CD4-positive, alpha-beta T cell treated with Interleukin-6 at 100 ng/mL for 8 hours (primary cell): ENCODE measurements at places on chromosomes 7 and 10.
A peak's percentile ranks its signal among the peaks of the same experiment; 100 is the strongest.

- no peak for DNase-seq
Observed at GRCh38 chr7:98771519-98771918, 98.3 kb downstream of the TMEM130 start.

- no peak for DNase-seq
Observed at GRCh38 chr10:127133225-127133624, 63.2 kb downstream of the INSYN2A start.

DNA sequence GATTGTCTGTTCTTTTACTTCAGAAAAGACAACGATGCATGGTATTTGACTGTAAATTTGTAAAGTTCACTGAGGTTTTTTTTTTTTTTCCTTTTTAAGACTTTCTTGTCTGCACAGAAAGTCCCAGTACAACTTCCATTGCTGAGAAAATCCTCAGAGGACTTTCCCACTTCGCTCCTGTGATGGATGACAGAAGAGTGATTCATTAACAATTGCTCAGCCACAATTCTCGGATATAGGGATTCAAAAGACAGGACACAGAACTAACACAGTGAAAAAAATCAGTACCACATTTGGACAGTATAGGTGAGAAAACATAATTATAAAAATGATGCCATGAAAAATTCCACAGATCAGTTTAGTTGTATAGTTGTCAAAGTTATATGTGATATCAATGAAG is 48.0 kb downstream of the SEC23IP start:
- no peak for DNase-seq

- DNase-seq, result no peak
Observed at GRCh38 chr10:12602521-12602920, 253.2 kb downstream of the CAMK1D start.

GRCh38 chr7:123657304-123657685 is 1.6 kb downstream of the LMOD2 start:
- no peak for DNase-seq

DNA sequence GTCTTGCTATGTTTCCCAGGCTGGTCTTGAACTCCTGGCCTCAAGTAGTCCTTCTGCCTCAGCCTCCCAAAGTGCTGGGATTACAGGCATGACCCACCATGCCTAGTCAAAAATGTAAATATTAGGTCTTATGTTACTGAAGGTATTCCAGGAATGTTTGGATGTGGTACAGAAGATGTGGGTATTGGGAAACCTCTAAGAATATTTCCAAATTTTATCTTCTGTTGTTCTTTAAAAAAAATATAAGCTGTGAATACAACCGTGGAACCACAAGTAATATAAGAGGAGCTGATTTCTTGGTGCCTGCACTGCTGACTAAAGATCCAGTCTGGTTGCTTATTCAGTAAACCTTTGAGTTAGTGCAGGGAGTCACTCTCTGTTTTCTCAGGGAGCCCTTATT is 178.3 kb downstream of the AUTS2 start:
- no peak for DNase-seq

DNA sequence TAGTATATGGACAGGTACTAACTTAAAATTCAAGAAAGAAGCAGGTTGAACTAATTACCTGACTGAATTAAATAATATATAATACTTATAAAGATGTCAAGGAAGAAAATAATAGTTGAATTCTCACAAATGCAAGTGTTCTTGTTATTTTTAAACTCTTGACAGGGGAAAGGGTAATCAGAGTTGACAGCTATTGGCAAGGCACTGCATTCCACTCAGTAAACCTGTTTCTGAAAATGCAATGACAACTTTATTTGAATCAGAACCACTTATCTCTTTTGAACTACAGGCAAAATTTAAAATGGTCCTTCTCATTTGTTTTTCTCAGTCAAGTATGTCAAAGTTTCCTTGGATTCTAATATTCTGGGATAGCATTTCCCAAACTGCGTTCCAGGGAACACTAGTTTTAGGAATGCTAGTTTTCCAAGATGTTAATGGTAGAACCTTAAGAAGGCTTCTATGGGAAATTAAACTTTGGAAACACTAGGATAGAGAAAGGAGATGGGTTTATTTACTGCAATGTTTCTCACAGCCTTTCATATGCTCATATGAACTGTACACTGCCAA is 103.7 kb upstream of the LRRN3 start:
- no peak for DNase-seq

DNA sequence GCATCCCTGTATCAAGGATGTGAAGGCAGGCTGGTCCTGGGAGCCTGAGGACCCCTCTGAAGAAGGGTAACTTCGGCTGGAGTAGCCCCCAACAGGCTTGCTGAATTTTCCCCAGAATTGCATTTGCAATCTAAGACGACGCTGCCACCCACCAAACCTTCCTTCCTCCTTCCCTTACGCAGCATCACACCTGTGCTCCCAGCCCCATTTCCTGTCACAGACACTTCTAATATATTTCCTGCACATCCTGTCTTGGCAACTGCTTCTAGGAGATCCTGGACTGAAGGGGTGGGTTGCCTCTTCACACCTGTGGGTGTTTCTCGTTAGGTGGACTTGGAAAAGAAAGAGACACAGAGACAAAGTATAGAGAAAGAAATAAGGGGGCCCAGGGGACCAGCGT is 9.4 kb upstream of the PGAM1 start:
- no peak for DNase-seq

GRCh38 chr7:114622221-114622620 is 207.6 kb downstream of the FOXP2 start:
- DNase-seq, result no peak

DNA sequence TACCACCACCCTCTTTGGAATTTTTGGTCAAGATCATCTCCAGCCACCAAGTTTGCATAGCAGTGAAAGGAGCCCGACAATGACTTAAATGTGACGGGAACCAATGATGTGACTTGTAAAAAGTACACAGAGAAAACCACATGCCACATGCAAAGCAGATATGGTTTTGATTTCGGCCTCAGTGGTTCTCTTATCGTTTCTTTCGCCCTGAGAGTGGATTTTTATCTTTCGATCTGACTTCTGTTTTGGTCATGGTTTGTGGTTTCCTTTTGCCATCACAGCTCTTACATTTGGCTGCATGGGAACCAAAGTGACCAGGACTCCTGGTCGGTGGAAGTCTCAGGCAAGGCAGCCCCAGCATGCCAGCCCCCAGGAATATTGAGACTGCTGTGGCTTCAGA is 31.5 kb downstream of the TCF7L2 start:
- no peak for DNase-seq

DNA sequence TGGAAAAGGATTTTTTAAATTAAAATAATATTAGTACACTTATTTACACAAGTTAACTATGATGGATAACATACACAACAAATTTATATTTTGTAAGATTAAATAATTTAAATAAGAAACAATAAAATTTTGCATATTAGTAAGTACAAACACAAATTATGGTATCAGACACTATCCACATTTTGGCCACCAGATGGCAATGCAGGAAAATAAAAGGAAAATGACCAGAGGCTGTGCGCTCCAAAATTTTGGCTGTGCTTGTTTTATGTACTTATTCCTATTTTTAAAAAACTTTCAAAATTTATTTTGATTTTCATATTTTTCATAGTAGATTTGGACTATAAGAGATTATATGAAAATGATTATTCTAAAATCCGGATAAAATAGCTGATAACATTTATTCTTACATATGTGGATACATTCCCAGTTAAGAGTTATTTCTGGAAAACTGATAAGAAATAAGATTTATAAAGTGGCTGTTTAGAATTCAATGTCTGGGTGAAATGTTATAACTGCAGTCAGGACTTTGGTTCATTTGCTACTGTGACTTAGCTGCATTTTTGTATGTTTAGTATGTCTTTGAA is 274.7 kb upstream of the HGF start:
- no peak for DNase-seq

- DNase-seq, result no peak
Observed at GRCh38 chr7:136728945-136729344, 139.5 kb upstream of the CHRM2 start.

DNA sequence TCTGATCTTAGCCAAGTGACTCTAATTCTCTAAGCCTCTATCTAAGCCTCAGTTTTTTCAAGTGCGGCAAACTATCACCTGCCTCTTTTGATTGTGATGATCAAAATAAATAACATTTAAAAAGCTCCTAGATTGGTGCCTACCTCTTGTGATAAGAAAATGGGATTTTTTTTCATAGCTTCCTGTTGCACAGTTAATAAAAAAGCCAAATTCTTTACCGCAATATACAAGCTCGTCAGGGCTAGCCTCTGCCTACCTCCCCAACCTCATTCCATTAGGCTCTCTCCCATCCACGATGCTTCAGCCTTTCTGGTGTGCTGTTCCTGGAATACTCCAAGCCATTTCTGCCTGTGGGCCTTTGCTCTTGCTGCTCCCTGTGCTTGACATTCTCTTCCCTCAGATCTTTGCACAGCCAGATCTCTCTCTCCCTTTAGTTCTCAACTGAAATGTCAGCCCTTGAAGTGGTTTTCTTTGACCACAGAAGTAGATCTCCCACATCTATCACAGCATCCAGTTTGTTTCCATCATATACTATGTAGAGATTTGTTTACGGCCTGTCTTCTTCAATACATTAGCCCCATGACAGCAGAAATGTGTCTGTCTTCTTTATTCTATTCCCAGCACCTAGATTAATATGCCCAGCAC is 48.8 kb downstream of the SFR1 start:
- peak; percentile 44 for DNase-seq

DNA sequence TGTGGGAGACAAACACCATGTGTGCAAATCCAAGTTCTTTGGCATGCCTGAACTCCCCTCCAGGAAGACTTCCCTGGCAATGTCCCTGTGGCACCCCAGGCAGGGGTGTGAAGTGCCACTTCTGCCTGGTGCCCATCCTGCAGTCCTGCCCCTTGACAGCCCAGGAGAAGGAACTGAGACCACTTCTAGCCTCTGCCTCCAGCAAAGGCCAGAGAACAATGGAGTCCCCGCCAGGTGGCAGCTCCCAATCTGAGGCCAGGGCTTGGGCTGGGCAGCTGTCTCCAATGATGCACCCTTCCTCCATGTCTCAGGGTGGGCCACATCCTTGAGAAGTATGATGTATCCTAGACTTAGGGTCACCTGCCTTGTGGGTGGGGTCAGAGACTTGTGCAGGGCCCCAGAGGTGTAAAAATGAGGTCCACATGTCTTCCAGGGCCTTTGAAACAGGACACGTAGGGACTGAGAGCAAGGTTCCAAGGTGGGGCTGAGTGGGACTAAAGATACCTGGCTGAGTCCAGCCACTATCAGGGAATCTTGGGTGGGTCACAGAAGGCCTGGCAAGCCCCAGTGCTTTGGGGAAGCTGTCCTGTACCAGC is 5.5 kb downstream of the FXYD4 start:
- DNase-seq, result no peak

- no peak for DNase-seq
Observed at GRCh38 chr7:126495733-126496132, 757.0 kb downstream of the GRM8 start.
